Activated naive CD8-positive, alpha-beta T cell treated with anti-CD3 and anti-CD28 coated beads for 36 hours (primary cell): ENCODE measurements at places on chromosomes 7 and 10.
A peak's percentile ranks its signal among the peaks of the same experiment; 100 is the strongest.

DNA sequence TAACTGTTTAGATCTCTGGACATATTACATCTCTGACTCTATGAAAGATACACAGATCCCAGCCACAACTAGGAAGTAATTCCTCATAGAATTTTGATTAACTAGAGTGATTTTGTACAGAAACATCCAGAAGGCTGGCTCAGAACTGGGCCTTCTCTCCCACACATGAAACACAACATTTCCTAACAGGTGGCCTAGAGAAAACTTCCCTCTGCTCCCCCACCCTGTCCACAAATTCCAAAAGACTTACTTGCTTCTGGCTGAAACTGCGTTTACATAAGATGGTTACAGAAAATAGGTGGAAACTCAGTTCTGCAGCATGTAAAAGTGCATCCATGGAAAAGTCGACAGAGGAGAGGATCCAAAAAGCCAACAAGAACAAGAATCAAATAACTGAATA, 132.9 kb downstream of the FZD1 start:
- no peak for DNase-seq

DNA sequence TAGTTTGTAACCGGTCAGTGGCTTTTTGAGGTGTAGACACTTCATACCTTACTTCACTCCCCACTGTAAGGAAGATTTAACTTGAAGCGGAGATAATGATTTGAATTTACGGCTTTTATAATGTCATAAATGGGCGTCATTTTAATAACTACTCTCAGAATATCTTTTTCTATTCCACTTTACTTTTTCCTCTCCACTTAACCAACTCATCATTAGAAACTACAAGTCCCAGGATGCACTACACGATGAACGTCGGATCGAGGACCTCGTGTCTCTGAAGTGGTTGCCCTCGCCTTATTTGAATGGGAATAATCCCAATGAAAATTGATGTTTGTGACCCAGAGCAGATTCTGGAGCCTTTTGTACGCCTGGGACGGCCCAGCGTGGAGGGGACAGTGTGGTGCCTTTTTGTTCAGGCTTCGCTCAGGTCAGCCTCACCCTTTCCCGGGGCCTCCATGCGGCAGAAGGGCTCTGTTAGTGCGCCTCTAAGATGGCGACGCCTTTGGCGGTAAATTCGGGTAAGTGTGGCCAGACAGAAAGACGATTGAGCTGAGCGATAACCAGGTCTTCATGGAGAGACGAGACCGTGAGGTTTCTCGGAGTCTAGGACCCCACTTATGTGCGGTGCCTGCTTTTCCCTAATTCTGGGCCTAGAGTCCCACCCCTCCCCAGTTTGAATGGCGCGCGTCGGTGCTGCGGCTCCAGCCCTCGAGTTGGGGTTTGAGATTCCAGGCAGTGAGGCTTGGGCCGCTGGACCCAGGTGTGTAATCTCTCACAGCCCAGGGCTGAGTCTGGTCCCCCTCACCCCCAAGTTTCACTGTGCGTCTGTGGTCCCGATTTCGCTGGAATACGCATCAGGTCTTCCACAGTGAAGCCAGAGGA, at the start of gene NUP205:
Gene NUP205 (plus strand): TSS at position 463 of the 882 bp plus-strand sequence. CDS start 28 bp downstream, at position 491.
- peak; percentile 73 for DNase-seq

DNA sequence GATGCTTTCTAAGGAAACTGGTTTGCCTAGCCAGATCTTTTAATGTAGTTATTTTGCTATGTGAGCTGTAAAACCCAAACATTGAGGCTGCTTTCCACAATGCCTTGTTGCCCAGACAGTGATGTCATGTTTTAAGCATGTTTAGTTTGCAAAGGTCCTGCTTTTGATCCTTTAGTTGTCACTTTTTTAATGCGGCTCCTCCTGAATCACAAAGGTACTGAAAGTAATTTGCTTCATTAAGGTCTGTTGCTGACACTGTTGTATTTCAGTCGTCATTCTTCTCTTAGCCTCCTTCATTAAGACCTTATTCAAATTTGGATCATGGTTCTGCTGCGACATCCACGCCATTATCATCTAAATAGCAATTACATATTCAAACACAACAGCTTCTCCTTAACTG, 10.6 kb downstream of the RPA3 start:
- DNase-seq: no peak

- no peak for DNase-seq
Observed at GRCh38 chr7:36606976-36607720, 117.1 kb downstream of the AOAH start.

DNA sequence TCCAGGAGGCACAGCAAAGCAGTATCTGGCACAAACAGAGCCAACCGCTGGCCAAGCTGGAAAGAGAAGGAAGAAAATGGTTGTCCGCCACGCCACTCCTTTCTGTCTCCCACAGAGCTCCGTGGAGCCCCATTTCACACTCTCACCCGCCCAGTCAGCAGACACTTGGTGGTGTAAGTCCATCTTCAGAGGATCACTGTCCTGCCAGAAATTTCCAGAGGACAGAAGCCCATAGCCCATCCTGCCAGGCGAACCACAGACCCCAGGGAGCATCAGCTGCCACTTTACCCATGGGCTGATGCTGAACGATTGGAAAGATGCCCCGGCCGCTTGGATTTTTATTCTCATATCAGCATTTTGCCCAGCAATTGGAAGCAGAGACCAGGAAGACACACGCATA, 144.7 kb upstream of the LYZL2 start:
- no peak for DNase-seq

DNA sequence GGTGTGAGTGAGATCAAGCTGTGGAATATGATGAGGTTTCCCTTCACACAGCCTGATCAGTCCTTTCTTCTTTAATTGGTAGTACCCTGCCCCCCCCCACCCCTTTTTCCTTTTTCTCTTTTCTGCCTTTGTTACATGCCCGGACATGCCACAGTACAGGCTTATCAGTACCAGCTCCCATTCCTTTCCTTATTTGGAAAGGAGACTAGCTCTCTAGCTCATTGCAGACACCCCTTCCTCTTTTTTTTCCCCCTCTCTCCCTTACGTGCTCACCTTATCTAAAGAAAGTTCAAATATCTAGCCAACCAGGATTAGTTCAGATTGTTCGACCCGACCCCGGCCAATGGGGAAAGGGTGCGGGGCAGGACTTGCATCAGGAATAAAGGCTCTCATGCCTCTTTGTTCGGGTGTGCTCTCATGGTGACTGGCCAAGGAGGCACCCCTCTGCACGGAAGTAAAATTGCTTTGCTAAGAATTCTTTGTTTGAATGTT, 230.4 kb downstream of the ACTR3B start:
- no peak for DNase-seq

GRCh38 chr7:129650056-129650758, 38.7 kb downstream of the NRF1 start:
- DNase-seq: no peak
